GM12891 (cell line): ENCODE measurements at places on chromosomes 7 and 10.

DNA sequence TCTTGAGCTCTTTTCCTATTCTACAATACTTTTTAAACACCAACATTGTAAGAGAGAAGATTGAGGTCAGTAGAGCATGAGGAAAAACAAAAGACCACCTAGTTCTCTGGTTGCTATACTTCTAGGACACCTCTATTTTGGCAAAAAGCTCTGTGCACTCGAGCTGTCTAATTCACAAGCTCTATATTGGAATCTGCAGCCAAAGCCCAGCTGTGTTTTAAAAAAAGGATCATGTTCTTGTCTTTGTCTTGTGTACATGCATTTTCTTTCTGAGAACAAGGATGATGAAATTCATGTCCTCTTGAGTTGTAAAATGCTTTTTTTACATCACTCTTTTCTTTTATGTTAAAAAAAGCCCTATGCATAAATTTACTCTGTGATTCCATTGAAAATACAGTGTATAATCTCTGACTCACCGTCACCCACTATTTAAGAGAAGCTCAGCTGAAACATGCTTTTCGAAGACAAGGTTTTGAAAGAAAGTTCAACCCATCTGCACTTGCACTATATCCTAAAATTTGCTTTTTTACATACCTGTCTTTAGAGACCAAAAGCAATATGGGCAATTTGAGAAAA is 215.5 kb upstream of the VSTM2A start:
- no peak for DNase-seq

- no peak for DNase-seq
Measured at GRCh38 chr7:151833213-151833651, 43.7 kb downstream of the PRKAG2 start.

DNA sequence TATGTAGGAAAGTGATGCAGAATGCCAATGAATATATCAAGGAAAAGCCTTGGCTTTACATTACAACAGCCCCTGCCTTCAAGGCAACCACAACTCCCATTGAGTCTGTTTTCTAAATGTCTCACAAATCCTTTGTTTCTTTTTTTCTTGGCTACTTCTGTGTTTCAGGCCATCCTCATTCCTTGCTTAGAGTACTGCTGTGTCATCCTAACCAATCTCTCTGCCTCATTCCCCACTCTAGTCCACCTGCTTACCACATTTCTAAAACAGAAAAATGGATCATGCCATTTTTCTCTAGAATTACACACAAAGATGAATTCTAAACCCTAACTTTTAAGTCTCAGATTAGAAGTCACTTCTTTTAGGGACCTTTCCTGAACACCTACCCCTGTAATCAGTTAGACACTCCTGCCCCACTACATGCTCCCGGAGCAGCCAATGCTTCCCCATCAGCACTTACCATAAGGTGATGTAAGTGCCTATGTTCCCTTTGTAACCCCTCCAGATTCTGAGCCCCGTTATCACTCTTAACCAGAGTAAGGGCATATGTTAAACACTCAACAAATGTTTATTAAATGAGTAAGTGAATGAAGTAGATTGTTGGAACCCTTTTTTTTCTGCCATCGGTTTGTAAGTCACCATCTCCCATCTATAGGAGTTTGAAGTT is 2.8 kb downstream of the BORCS7 start:
- no peak for DNase-seq

GRCh38 chr10:125164421-125164820 is 4.1 kb upstream of the CTBP2 start:
- no peak for DNase-seq

DNA sequence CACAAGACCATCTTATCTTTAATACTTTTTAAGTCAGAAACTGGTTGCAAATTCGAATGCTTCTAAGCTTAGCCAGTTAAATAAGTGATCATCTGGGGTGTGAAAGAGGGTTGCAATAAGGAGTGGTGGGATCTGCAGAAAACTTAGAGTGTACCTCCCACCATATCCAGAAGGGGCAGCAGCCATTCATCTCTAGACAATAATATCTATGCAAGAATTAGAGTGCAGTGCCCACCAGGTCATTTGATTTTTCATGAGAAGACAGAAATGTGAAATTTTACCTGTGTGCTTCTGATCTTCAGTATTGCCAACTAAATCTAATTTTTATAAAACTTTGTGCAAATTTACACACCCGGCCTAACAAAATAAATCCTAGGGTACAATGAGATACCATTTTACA is 127.2 kb upstream of the SP4 start:
- no peak for DNase-seq

DNA sequence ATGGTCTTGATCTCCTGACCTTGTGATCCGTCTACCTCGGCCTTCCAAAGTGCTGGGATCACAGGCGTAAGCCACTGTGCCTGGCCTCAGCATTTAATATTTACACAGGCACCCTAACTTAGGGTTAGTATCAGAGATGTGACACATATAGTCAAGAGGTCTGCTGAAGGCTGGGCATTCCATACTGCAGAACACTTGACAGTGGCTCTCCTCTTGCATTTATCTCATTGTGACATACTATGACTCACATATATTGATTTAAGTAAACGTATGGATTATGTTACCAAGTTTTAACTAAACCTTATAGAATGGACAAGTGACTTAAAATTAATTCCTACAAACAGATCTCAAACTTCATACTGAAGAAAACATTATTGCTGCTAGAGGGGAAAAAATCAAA is 36.6 kb downstream of the BRAF start:
- no peak for DNase-seq

- DNase-seq, result no peak
Measured at GRCh38 chr10:101394524-101395133, 40.7 kb downstream of the BTRC start.

DNA sequence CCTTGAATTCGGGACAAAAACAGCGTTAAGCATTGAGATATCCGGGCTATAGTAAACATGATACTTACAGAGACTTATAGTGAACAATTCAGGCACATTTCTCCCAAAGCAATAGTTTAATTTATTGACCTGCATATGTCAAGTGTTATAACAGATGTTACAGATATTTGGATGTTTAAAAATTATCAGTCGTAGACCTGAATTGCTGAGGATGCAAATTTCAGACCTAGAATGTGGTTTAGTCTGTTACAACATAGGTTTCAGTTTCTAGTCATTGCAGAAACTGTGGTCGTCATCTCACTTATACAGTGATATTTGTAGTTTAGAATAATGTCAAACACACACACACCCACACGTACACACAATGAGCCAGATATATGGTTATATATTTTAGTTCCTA is 85.2 kb downstream of the VTI1A start:
- peak; percentile 13 for DNase-seq

- no peak for DNase-seq
Measured at GRCh38 chr7:5514440-5515035, 90.9 kb upstream of the TNRC18 start.

DNA sequence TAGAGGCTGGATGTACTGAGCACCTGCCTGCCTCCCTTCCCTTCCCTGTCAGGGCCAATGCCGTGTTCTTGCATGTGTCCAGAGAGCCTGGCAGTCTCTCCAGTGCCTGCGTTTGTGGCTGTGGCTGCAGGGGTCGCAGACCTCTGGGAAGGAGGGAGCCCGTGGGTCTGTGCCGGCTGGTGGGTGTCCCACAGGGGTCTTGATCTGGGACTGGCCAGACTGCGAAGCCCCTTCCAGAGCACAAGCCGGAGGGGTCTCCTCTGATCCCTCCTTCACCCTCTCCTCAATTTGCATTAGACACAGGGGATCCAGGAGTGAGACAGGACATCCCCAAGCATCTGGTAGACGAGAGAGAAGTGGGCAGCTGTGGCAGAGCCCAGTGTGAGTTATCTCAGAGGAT is 199.2 kb downstream of the ADARB2 start:
- DNase-seq, result no peak

GRCh38 chr7:134991469-134992339 is 5.4 kb downstream of the AGBL3 start:
- DNase-seq, result no peak

GRCh38 chr10:100749309-100750217 is 4.2 kb downstream of the PAX2 start:
- DNase-seq, result no peak

GRCh38 chr7:318476-318875 is 28.5 kb downstream of the FOXL3 start:
- DNase-seq, result no peak

- no peak for DNase-seq
Measured at GRCh38 chr7:35995334-35995733, 157.7 kb upstream of the EEPD1 start.

DNA sequence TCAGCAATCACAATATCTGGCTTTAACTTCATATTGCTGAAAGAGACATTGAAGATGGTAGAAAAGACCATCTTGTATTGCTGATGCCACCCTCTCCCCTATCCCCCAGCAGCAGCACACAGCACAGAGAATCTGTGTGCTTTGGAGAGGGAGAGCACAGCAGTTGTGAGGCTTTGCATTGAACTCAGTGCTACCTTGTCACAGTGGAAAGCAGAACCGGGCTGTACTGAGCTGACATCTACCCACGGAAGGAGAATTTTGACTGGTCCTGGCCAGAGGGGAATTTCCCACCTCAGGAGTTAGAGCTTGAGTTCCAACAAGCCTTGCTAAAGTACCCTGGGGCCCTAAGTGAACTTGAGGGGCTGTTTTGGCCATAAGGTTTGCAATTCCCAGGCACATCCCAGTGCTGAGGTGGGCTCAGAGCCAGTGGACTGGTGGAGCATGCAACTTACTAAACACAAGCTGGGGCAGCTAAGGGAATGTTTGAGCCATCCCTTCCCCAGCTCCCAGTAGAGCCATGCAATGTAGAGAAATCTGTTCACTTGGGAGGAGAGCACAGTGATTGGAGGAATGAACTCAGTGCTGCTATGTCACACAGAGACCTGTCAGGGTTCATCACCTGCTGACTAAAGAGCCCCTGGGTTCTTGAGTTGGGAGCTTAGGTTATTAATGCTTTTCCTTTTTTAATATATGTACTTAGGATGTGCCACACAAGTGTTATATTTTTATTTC is 62.1 kb downstream of the OR13A1 start:
- no peak for DNase-seq

GRCh38 chr7:101699399-101699798 is 70.3 kb upstream of the MYL10 start:
- no peak for DNase-seq

- DNase-seq, result no peak
Measured at GRCh38 chr10:4249841-4250586, 465.0 kb upstream of the KLF6 start.

- no peak for DNase-seq
Measured at GRCh38 chr7:51918581-51918980, 602.0 kb upstream of the COBL start.

DNA sequence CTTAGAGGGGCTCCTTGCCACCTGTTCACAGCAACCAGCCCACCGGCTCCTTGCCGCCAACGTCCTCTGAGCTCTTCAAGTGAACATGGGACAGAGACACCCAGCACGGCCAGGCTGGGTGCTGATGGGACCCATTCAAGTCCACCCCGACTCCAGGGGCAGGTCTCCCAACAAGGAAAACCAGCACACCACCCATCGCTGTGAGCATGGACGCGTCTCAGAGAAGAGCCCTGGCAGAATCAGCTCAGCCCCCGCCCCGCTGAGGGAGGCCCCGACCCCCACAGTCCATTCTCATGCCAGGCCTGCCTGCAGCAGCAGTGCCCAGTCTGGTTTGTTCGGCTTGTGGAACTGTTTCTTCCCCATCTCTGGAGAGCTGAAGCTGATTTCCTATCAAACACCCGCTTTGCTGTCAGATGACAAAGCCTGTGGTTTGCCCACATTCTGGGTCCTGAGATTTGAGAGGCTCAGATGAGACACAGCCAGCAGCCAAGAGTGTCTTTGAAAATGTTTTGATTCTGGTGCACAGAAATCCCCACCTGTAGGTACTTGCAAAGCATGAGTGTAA is 216.6 kb downstream of the ZMYND11 start:
- no peak for DNase-seq
